ENCODE measurements at places on chromosomes 12 and 14.

DNA sequence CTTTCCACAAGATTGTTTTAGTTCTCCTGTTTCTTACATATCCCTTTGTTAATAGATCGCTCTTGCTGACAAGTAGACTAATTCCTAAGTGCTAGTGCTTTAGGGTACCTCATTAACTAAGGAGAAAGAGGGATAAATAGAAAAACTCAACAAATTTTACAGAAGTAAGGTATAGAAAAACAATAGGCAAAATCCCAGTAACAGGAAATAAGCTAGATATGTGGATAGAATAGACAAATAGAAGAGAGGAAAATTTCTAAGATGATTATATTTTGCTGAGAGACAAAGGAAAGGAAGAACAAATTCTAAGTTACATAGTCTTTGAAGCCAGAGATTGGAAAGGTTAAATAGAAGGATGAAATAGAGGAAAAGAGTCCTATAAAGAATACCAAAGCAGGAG is 1.0 kb downstream of the CD69 start:
- no peak for DNase-seq

GRCh38 chr12:85468356-85469157 is 188.5 kb downstream of the ALX1 start:
- peak; percentile 5 for DNase-seq

- DNase-seq: no peak
Observed at GRCh38 chr14:35349496-35350365, 54.8 kb downstream of the NFKBIA start.

DNA sequence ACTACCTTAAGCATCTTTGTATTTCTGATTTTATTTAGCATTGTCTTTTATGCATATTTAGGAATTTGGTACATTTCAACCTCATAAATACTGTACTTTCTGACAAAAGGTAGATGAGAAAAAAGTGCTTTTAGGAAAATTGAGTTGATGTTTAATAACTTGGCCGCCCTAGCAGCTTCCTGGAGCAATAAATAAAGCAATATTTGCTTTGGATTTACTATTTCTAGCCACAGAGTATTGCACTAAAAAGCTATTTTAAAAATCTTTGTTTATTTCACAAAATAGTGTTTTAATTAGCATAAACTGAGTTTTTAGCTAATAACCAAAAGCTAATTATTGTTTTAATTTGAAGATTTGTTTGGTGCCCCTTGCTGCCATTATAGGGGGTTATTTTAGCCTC is 9.5 kb downstream of the PAPOLA start:
- DNase-seq: no peak

All from stimulated activated CD4-positive, alpha-beta T cell treated with anti-CD3 and anti-CD28 coated beads, Interleukin-1b, Interleukin-23, amount 100 ng/mL, for 48 hours (primary cell).